Vagina (tissue), 2 donors: ENCODE measurements at places on chromosomes 1 and 21.

GRCh38 chr1:98732985-98733781 lies 71.7 kb downstream of the SNX7 start:
- no peaks in the 10 kb centered on the region for H3K4me1 ChIP-seq
- no peak overlapping the region for H3K27ac ChIP-seq
- no peaks in the 10 kb centered on the region for H3K27me3 ChIP-seq
- no peak for DNase-seq

- no peaks in the 10 kb centered on the region for H3K27me3 ChIP-seq
- no peaks in the 10 kb centered on the region for H3K36me3 ChIP-seq
- H3K4me1 ChIP-seq: no peaks in the 10 kb centered on the region
- no peak overlapping the region for H3K27ac ChIP-seq
These were observed 73.0 kb upstream of the TMPRSS2 start for GRCh38 chr21:41580758-41581554.

- H3K27ac ChIP-seq: no peak overlapping the region
- no peaks in the 10 kb centered on the region for H3K36me3 ChIP-seq
- no peaks in the 10 kb centered on the region for H3K4me1 ChIP-seq
- H3K4me3 ChIP-seq: no peak overlapping the region
These were observed 329.1 kb upstream of the NFIA start for GRCh38 chr1:60753036-60753900.

GRCh38 chr1:214208460-214208859 lies 72.5 kb upstream of the SMYD2 start:
- no peak overlapping the region for H3K4me3 ChIP-seq
- H3K36me3 ChIP-seq: no peaks in the 10 kb centered on the region
- no peak overlapping the region for H3K27ac ChIP-seq
